Esophagus squamous epithelium (tissue), 5 donors: ENCODE measurements at places on chromosomes 12 and 14.

GRCh38 chr12:9022592-9022991, 33.2 kb downstream of the KLRG1 start:
- DNase-seq = no peak

GRCh38 chr12:127957001-127957660, 309.8 kb upstream of the TMEM132C start:
- DNase-seq = no peak

DNA sequence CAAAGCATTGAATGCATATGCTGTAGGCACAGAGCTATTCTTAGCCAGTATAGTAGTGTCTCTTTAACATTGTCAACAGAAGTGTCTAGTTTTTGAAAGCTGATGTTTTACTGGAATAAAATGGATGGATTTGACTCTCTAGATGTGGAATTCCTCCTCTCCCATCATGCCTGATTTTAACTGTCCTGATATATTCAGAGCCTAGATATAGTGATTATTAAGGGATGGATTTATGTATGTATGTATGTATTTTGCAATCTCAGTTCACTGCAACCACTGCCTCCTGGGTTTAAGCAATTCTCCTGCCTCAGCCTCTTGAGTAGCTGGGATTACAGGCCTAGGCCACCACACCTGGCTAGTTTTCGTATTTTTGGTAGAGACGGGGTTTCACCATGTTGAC, 144.8 kb upstream of the NAV3 start:
- no peak for DNase-seq

GRCh38 chr14:22786685-22787084, 20.2 kb downstream of the OXA1L start:
- DNase-seq = no peak

DNA sequence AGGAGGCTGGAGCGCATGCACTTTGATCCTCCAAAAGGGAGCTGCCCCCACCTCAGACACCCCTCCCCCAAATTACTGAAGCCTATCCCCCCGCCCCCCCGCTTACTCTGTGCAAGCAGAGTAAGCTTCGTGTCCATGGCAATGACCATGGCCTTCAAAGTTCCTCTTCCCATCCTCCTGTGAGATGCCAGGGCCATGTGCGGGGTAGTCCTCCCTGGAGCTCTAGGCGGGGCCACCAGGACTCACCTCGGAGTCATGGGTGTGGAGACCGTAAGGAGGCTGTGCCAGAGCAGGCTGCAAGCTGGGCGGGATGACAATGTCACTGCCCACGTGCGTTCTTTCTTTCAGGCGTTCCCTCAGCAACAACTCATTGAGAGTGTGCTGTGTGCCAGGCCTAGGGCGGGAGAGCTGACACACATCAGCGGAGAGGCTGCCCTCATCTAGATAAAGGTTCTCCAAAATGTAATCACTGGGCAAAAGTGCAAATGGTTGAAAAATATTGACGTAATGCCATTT, 66.8 kb downstream of the C14orf132 start:
- DNase-seq = no peak

GRCh38 chr14:54609576-54609975, 42.6 kb downstream of the SAMD4A start:
- no peak for DNase-seq

GRCh38 chr14:89302396-89302950, 114.6 kb downstream of the FOXN3 start:
- no peak for DNase-seq

DNA sequence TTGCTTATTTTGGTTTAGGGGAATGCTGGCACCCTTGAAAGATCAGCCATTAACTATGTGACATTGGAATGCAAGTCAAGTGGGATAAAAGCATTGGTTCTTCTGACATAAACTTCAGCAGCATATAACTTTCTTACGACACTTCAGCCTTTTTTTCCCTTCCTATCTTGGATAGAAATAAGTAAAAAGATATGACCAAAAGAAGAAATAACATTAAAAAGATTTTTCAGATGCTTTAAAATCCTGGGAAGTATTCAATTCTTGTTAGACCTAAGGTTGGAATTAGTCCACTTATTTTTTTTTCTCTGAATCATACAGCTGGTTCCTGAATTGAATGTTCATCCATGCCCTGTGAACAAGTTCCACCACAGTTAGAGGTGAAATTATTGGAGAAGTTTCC, 85.6 kb upstream of the TSPAN8 start:
- no peak for DNase-seq

DNA sequence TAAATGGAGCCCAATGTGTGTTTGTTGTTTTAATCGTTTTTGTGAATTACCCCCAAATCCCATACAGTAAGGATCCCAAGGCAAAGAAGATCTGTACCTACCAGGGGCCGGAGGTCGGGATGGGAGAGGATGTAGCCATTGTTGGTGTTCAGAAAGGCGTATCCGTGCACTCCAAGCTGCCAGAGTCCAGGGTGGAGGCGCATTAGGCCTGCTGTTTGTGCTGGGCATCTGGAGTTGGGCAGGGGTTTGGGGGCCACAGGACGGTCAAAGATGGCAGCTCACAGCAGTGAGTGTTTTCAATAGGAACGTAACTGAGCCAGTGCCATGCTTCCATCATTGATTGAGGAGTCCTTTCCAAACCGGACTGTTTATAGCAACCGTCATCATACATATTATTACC, 40.2 kb downstream of the CACNA2D4 start:
- no peak for DNase-seq

GRCh38 chr12:106282457-106283097, 20.0 kb upstream of the TCP11L2 start:
- no peak for DNase-seq

- no peak for DNase-seq
These were observed 21.6 kb downstream of the HIF1A start for GRCh38 chr14:61716956-61717355.

GRCh38 chr12:19411234-19412204, 27.8 kb upstream of the AEBP2 start:
- DNase-seq = no peak

GRCh38 chr14:53391156-53391555, 238.0 kb upstream of the DDHD1 start:
- DNase-seq = no peak

- DNase-seq = no peak
These were observed 301.6 kb upstream of the SLC16A7 start for GRCh38 chr12:59294221-59294620.

- no peak for DNase-seq
These were observed 81.0 kb downstream of the ASCL4 start for GRCh38 chr12:107855471-107855870.

- DNase-seq = no peak
These were observed 26.2 kb upstream of the TBX3 start for GRCh38 chr12:114710151-114710550.

DNA sequence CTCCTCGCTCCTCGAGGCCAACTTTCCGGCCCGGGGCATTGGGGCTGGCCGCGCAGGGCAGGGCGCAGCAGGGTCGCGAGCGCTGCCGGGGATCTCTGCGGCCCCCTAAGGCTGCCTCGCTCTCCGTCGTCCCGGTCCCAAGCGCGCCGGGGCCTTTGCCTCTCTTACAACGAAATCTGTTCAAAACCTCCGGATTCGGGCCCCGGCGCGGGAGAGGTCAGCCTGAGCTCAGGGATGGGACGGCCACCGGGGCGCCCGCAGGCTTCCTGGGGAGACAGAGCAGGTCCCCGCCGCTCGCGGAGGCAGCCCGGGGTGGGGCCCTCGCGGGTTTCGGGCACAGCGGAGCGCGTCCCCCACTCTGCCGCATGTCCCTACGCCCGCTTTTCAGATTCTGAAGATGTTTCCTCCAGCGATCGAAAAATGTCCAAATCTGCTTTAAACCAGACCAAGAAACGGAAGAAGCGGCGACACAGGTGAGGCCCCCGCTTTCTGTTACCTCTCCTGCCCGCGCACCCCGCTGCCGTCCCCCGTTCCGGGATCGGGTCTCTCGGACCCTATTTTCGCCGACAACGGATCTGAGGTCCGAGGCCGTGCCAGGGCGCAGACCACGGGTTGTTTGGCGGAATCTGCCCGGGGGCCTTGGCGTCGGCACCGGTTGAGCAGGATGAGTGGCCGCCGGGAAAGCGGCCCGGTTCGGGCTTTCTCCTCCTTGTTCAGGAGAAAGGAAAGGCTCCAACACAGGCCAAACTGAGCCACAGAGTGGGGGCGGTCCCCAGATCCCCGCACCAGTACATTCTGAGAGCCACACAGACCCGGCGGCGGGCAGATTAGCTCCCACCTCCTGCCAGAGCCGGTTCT, 1.8 kb downstream of the VSX2 start:
- DNase-seq = no peak

- DNase-seq = no peak
These were observed 46.7 kb upstream of the FICD start for GRCh38 chr12:108468196-108468968.

DNA sequence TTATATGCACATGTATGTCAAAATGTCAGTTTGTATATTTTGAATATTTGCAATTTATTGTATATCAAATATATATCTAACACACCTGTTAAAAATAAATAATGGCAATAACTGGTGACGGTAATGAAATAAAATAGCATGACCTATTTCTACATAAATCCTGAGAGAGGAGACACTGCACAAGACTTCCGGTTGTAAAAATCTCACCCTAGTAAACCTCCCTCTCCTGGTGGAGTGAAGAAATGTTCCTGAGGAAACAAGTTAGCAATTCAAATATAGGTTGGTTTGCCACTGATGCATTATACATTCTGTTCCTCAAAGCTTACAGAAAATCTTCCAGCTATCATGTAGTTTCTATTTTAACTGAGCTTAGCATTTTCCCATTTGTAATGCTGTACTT, 166.1 kb upstream of the SYT10 start:
- DNase-seq = no peak

GRCh38 chr12:4909734-4910501, at the start of gene KCNA1:
Gene KCNA1, plus strand, starts transcription at chr12:4909905. Its CDS starts 1,474 bp downstream, at chr12:4911379.
- no peak for DNase-seq

DNA sequence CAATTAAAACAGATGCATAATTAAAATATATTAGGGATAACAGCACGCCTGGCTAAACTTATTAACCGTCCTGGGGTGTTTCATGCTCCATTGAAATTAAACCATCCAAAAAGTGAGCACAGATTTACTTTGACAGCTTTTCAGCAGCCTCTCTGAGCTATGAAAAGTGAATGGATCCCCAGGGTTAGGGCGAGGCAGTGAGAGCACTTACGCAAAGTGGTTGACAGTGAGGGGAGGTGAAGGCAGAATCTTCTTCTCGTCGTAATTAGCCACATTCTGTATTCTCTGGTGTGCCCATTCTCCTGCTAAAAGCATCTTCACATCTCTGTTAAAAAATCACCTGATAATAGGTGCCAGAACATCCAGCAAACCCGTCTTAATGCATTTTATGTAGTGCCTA, 1.9 kb downstream of the TMTC2 start:
- no peak for DNase-seq

DNA sequence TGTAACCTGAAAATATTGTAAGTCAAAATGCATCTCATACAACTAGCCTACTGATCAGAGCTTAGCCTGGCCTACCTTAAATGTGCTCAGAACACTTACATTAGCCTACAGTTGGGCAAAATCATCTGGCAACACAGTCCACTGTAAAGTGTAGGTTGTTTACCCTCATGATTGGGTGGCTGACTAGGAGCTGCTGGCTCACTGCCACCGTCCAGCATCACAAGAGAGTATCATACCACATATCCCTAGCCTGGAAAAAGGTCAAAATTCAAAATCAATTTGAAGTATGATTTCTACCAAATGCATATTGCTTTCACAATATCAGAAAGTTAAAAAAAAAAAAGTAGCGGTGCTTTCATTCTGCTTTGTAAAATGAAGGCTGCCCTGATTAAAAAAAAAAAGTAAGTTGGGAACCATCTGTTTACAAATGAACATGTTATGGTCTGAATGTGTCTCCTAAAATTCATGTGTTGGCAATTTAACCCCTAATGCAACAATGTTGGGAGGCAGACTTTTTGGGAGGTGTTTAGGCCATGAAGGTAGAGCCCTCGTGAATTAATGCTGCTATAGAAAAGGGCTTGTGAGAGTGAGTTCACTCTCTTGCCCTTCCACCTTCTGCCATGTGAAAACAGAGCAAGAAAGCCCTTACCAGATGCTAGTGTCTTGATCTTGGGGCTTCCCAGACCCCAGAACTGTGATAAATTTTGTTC, 211.8 kb downstream of the PPM1H start:
- DNase-seq = no peak

DNA sequence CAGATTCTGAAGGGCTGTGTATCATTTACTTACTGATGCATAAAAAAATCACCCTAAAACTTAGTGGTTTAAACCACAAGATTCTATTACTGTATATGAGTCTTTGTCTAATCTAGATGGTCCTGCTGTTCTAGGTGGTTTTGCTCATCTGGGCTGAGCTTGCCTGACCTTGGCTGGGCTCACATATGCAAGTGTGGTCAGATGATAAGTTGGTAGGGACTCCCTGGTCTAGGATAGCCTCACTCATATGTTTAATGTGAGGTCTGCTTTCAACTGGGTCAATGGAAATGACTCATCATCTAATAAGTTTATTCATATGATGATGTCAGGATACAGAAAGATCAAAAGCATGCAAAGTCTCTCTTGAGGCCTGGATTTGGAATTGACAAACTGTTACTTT, 887.8 kb downstream of the TRHDE start:
- no peak for DNase-seq

DNA sequence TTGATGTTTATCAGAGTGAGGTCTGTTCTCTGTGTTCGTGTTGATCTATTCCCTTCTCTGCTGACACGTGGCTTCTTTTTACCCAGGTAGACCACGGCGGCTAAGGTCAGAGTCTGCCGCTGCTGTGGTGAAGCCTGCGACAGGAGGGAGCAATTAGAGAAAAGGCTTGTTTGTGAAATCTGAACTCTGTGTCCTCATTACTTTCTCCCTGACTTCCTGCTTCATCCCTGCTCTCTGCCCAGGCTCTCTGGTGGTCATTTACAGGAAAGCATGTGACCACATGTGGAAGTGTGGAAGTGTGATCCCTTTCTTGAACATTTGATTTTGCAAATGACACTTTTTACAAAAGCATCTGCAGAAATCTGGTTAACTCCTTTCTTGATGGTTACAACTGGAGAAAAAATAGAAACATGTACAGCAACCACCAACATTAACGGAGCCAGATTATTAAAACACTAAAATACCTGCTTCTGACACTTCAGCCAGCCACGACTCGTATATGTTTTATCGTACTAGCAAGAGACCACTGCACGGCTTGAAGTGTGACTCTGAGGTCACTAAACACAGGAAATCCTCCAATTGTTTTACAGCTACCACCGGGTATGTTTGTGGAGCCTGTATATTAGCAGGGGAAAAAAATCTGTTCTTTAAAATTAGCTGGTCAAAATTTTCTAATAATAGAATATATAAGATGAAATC, 388.6 kb upstream of the TMPO start:
- no peak for DNase-seq

DNA sequence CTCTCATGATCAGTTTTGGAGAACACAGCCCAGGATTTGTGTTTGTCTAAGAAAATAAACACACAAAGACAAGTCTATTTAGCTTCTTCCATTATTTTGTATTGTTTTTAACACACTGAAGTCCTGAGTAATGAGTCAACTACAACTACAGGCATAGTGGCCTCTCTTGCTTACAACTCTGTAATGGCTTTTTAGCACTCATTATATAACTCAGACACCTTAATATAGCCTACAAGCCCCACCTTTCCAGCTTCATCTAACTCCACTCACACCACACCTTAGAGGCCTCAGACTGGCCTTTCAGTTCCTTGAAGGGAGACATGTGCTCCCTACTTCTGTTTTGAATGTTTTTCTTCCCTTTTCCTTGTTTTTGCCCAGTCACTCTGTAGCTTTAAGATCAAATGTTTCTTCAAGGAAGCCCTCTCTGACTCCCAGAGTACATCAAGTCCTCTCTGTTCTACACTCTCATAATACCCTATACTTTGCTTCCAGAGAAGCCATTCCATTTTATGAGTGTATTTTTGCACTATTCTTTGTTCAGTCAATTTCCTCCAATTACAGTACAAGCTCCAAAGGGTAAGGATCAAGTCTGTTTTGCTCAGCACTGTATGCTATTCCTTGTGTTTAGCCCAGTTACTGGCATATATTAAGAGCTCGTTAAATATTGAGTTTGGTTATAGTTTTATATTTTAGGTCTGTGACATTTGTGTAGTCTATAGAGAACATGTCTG, 233.6 kb upstream of the ARHGAP5 start:
- DNase-seq = no peak
